ENCODE measurements at places on chromosomes 3 and 15.

- DNase-seq, result no peak
Measured at GRCh38 chr3:49673715-49674496, at the start of gene APEH. APEH (plus strand) TSS chr3:49674351; CDS start chr3:49674402, 51 bp downstream.

DNA sequence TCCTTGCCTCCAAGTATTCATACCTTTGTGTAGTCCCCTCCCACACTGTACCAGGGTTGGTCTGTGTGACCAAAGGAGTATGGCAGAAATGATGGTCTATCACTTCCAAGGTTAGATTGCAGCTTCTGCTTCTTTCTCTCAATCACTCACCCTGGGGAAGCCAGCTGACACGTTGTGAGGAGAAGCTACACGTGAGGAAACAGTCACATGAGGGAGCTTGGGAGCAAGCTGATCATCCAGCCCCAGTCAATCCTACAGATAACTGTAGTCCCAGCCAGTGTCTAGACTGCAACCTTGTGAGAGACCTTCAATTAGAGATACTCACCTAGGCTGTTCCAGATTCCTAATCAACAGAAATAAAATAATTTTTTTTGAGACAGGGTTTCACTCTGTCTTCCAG lies 6.2 kb upstream of the ZNF774 start:
- no peak for DNase-seq

- no peak for DNase-seq
Measured at GRCh38 chr15:93424131-93424530, 335.1 kb upstream of the RGMA start.

DNA sequence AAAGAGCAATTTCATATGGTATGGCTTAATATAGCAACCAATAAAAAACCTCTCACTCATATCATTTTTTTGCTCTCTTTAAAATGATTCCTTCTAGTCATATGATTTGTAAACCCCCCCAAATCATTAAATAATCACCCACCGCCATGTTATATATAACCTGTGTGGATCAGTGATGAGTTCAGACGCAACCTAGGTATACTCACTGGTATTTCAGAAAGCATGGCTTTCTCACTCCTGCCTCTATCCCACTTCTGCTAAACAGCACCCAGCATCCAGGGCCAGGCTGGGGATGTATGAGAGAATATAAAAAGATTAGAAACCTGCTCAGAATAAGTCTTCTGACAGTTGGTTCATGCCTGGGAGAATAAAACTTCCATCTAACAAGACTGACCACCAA lies 172.3 kb upstream of the PRICKLE2 start:
- no peak for DNase-seq

DNA sequence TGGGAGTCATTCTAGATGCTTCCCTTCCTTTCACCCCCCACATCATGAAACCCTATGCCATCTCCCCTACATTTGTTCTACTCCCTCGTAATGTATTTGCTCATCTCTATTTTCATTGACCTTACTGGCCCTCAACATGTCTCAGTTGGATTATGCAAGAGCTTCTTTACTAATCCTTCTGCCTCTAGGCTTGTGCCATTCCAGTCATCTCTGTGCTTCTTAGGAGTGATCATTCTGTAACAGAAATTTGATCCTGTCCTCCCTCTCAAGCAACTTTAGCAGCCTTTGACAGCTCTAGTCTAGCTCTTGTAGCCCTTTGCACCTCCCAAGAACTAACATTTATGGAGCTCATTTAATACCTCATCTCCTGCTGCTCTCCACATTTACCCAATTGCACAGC lies 64.7 kb downstream of the ISL2 start:
- no peak for DNase-seq

- no peak for DNase-seq
Measured at GRCh38 chr3:49639551-49639950, 34.6 kb upstream of the APEH start.

DNA sequence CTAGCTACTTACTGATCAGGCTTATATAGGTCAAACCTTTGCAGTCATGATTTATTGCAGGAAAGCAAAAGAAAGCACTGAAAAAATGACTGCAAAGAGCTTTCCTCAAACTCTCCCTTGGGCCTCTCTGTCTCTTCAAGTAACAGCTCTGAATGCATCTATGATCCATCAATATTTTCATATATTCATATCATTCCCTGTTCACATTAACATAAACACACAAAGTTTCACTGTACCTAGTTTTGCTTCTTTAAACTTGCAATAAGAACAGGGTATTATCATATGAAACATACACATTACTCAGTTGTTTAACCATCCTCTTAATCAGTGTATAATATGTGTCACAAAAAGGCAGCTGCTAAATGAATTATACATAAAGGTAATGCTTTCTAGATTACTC lies 107.9 kb upstream of the ARL6 start:
- DNase-seq, result no peak

DNA sequence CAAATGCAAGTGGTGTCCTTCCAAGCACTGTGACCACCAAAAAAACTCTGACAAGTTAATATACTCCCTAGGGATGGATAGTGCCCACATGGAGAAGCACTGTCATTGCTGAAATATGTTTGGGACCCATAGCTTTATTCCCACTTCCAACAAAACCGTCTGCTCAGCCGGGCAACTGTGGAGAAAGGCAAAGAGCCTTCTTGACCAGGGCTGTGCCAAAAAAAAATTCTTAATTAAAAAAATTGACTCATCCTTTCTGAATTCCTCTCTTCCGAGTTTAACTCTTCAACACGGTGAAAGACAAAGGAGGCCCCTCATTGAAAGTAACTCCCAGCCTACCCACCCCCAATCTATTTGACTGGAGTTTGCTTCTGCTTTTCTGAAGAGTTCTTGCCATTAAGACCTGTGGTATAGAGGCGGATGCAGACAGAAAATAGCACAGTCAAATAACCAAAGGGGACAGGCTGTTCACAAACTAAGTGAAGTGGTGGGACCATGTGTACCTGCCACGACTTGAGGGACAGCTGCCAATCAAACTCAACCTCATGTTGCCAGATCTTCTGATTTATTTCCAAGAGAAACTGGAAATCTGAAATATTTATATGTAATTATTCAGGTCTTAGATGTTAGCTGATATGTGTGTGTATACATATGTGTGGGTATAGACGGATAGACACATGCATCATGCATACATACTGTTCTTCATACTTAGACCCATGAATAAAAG lies 135.4 kb upstream of the PFN2 start:
- DNase-seq, result no peak

GRCh38 chr3:156341831-156342416 lies 213.0 kb downstream of the SSR3 start:
- no peak for DNase-seq

GRCh38 chr3:67228136-67228535 lies 230.0 kb downstream of the KBTBD8 start:
- no peak for DNase-seq

GRCh38 chr3:105728771-105729312 lies 140.0 kb downstream of the CBLB start:
- DNase-seq, result no peak

GRCh38 chr15:67882487-67883233 lies 42.8 kb upstream of the RNU6-1 start:
- DNase-seq, result no peak

Measured in NCI-H146 (cell line).